ENCODE measurements at places on chromosomes 4 and X. TPM values are rescaled to one million over a fixed set of nuclear protein-coding genes. Genes with fewer than 3 reads are reported as not detected.
A peak's percentile ranks its signal among the peaks of the same experiment; 100 is the strongest.

- peak; percentile 43 for DNase-seq
These were observed 501 bp downstream of the ZNF518B start for GRCh38 chr4:10456595-10457254.

CDKL5 gene
- 2.9 TPM for polyA plus RNA-seq

STK32B gene
- 2.0 TPM for polyA plus RNA-seq

GRCh38 chrX:38216642-38217041 is 4.0 kb downstream of the SRPX start:
- no peak for DNase-seq

- DNase-seq: no peak
These were observed 12.1 kb downstream of the GPRIN3 start for GRCh38 chr4:89295415-89295927.

SHROOM4 gene
- 1.7 TPM for polyA plus RNA-seq

- peak; percentile 32 for DNase-seq
These were observed 1.1 kb upstream of the TLR3 start for GRCh38 chr4:186067757-186068385.

GRCh38 chr4:55444827-55445226 is 49.1 kb downstream of the TMEM165 start:
- no peak for DNase-seq

GRCh38 chr4:7680731-7681130 is 246.0 kb upstream of the PSAPL1 start:
- no peak for DNase-seq

ASB9 gene
- polyA plus RNA-seq: 2.9 TPM

DNA sequence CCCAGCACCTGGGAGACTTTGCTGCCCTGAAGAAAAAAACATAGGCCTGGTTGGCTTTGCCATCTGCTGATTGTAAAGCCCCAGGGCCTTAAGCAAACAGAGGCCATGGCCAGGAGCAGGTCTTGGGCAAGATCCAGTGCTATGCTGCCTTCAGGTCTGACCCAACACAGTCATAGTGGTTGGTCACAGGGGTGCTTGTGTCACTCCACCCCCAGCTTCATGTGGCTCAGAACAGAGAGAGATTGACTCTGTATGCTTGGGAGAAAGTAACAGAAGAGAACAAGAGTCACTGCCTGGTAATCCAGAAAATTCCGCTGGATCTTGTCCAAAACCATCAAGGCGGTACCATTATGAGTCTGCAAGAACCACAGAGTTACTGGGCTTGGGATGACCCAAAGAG is 24.4 kb upstream of the SMARCA5 start:
- peak; percentile 74 for DNase-seq

GRCh38 chr4:4677556-4678522 is 136.0 kb upstream of the STX18 start:
- DNase-seq: no peak

DNA sequence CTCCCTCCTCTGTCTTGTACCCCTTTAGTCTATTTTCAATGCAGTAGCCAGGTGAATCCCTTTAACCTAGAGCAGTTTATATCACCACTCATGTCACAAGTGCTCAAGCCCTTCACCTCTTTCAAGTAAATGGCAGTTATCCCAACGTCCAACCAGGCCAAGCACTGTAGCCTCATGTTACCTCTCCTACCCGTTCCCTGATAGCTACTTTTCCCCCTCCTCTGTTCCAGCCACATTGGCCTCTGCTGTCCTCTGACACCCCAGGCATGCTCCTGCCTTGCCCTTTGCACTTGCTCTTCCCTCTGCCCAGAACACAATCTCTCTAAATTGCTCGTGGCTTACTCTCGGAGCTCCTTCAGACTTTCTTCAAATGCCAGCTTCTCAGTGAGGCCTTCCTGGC is 15.2 kb downstream of the GUCY1B1 start:
- no peak for DNase-seq

DNA sequence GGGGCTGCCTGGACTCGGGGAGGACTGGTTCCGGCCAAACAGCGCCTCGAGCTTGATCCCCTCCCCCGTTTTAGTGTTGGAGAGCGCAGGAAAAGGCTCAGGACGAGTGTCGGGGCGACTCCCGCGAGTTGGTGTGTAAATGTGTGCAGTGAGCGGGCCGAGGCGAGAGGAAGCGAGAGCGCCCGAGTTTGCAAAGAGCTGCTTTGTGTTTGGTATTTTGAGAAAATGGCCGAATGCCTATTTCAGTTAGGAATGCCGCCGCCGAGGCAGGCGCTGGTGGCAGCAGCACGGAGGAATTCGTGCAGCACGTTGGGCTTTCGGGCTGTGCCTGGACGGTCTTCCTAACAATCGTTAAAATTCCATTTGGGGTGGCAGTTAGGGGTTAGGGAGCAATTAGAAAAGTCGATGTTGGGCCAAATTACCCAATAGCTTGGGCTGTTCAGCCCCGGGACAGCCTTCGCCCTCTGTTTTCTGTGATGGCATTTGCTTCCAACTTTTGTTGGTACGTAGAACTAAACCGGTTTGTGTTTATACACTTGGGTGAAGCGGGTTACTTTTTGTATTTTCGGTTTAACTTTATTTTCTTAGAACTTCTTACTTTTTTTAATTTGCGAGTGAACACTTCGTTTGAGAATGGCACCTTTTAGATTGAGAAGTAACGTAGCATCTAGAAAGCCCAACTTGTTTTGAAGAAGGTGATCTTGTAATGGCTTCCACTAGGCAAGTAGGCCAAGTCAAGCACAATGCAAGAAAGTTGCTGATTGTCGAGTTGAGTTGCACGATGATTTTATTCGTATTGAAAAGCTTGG is 1.6 kb downstream of the REST start:
- DNase-seq: peak; percentile 62

DNA sequence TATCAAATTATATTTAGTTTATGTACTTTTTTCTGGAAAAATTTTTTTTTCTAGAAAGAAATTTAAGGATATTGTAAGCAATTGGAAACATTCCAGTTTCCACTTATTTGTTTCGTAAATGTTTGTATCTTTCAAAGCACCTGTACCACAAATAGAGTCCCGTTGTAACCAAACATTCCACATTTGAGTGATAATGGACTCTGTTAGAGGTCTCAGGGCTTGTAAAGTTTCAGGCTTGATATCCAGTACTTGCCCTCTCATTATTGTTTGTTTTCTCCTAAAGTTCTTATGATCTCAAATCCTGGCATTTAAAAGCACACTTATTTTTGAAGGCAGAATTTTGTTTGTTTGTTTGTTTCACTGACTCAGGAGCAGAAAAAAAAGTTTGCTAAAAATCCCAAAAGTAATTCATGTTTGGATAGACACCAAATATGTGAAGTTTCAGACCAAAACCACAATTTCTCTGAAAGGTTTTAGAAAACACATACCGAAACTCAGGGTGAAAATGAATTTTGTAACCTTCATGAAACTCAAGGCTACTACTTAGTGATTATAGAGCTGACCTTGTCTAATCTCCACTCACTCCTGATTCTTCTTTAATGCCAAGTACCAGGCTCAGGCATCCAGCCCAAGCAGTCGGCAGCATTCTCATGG is 5.7 kb upstream of the TMEM192 start:
- DNase-seq: no peak

DNA sequence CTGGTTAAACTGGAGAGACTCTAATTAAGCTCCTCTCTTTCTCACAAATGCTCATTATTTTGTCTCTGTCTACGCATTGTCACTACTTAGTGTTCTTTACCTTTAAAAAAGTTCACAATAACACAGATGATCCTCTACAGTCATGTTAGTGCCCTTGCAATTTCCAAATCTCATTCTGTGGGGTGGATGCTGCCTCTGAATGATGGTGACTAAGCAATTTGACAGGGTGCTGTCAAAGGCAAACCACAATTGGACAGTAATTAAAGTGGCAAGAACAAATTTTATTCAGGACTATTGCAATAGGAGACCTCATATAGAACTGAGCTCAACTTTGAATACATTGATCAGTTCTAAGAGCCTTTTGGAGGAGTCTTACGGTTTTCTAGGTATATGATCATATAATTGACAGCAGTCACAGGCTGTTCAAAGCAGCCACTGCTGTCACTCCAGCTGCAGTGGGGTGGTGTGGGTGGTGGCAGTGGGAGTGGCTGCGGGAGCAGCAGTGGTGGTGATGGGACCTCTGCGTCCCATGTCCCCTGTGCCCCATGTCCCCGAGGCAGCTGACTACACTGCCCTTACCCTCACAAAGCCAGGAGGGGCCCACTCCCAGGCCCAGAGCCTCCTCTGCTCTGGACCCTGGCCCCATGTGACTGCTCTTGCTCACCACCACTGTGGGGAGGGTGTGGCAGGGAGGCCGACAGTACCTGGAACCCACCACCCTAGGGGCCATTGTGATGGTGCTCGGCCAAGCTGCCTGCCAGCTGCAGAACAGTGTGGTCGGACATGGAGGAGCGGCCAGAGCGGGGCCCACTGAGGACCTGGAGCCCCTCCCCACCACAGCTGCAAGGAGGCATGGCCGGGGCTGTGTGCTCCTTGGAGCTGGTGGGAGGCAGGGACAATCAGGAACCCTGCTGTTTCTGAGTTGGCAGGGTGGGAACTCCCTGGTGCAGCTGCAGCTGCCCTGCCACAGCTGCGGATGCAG is 30.4 kb upstream of the PAGE1 start:
- no peak for DNase-seq

DNA sequence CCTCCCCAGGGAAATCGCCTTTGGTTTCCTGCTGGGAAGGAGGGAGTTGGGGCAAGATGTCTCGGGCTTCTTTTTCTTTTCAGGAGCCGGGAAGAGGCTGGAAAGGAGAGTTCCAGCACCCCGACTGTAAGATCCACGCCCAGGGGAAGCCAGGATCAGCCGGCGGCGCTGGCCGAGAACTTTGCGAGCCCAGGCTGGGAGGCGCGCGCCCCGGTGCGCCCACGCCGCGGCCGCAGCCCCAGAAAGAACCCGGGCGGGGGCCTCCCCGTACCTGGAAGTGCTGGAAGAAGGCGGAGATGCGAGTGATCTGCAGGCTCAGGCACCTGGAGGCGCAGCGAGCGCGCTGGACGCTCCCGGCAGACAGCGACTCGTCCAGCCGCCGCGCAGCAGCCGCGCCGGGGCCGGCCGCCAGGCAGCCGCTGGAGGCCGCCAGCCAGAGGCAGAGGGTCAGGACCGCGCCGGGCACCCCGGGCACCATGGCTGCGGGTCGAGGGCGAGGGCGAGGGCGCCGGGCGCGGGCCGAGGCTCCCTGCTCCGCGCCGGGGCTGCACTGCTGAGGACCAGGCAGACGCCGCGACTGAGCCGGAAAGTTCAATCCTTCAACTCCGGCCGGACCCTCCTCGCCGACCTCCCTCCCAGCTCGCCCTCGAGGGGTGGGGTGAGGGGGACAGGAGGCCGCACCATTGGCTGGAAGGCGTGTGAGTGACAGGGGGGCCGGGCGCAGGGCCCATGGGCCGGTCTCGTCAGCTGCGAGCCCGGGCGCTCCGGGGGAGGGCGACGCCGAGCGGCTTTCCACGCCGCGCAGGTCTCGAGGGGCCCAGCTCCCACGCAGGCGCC is at the start of gene ANOS1:
Gene ANOS1 (minus strand): TSS at position 579 of the 837 bp plus-strand sequence. CDS start 101 bp downstream, at position 478.
- DNase-seq: peak; percentile 38

- DNase-seq: no peak
These were observed 145.6 kb upstream of the PCDH18 start for GRCh38 chr4:137677863-137678262.

DNA sequence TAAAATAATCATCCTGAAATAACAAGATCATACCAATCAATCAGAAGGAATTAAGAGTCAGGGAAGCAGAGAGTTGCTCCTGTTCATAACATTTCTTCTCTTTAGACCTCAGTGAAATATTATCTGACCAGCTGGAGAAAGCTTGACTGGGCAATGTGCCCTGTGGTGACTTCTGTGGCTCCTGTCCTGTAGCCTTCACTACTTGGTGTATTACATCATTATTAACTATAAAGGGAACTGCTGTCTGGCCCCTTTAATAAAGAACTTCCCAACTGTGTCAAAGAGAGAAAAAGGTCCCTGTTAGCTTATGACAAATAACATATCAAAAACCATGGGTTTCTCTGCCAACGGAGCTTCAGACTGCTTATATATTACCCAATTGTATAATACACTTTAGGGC is 18.0 kb downstream of the OPHN1 start:
- DNase-seq: peak; percentile 6

TMEM35A gene
- 0.19 TPM for polyA plus RNA-seq

DNA sequence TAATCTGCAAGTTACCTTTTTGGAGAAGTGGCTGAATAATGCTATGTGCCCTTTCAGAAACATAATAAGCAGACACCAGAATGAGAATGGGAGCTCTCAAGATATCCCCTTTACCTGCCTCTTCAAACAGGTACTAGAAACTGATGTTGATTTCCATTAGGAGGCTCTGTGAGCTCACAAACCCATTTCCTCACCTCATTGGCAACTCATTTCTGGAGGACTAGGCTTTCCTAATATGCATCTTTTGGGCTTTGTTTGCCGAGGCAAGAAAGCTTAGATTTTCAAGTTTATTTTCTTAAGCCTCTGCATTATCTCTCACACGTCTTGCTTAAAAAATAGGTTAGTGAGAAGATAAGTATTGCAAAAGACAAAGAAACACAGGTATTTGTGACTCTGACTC is 313.1 kb upstream of the IRS4 start:
- no peak for DNase-seq

TMPRSS11D gene
- polyA plus RNA-seq: 0.02 TPM

FGFBP2 gene
- polyA plus RNA-seq: 0.20 TPM

ADH1B gene
- polyA plus RNA-seq: not detected

SPANXA2 gene
- polyA plus RNA-seq: not detected

GRCh38 chr4:75561789-75562188 is 5.9 kb downstream of the ODAPH start:
- peak; percentile 23 for DNase-seq

XKRX gene
- 0.39 TPM for polyA plus RNA-seq

GRCh38 chrX:129706400-129707072 is 32.2 kb upstream of the XPNPEP2 start:
- DNase-seq: peak; percentile 10

COQ2 gene
- polyA plus RNA-seq: 17.0 TPM

DNA sequence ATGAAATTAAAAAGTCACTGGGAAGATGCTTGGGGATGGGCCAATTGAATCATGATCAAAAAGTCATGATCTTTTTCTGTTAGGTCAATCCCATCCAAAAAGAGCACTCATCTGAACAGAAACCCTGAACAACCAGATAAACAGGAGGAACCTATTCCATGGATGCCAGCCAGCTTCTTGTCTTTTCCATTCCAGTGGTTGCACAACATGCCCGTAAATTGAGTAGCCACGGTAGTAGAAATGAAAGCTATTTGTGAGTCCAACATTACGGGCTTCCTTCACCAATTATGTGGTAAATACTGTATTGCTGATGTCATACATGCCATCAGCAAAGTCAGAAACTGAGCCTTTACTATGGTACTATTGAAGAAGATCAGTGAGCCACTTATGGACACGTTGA is 982.4 kb upstream of the HS3ST1 start:
- DNase-seq: no peak

RAB41 gene
- polyA plus RNA-seq: not detected

GRCh38 chr4:113593400-113594230 is 167.9 kb downstream of the CAMK2D start:
- no peak for DNase-seq

GRCh38 chr4:51853027-51853682 is 10.2 kb downstream of the DCUN1D4 start:
- DNase-seq: no peak

- DNase-seq: peak; percentile 82
These were observed 42.7 kb downstream of the ASMT start for GRCh38 chrX:1657367-1658070.

- DNase-seq: no peak
These were observed 5.7 kb upstream of the SLC25A6 start for GRCh38 chrX:1397441-1398270.

- DNase-seq: no peak
These were observed 152.6 kb downstream of the COL25A1 start for GRCh38 chr4:109149836-109150235.

All from mammary epithelial cell (primary cell).